ENCODE measurements at places on chromosomes 6 and 20. TPM values are rescaled to one million over a fixed set of nuclear protein-coding genes. Genes with fewer than 3 reads are reported as not detected.

GRCh38 chr6:151679941-151680340, 127.5 kb upstream of the ESR1 start:
- DNase-seq, result no peak

GRCh38 chr6:119183457-119183856, 105.0 kb upstream of the FAM184A start:
- no peak for DNase-seq

DNA sequence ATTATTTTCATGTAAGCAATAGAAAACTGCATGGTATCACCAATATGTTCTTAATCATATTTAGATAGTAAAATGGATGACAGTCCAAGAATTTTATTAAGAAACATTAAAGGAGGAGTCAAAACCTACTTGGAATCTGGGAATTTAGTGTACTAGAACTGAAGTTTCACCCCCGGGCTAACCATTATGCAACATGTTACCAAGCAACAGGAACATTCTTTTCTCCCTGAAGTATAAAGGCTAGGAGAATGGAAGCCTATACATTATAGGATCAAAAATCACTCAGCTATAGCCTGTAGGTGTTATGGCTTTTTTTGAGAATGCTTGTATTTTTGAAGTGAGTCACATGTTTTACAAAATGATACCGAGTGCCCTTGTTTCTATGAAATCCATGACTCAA, 538.3 kb downstream of the GRIK2 start:
- DNase-seq, result no peak

DNA sequence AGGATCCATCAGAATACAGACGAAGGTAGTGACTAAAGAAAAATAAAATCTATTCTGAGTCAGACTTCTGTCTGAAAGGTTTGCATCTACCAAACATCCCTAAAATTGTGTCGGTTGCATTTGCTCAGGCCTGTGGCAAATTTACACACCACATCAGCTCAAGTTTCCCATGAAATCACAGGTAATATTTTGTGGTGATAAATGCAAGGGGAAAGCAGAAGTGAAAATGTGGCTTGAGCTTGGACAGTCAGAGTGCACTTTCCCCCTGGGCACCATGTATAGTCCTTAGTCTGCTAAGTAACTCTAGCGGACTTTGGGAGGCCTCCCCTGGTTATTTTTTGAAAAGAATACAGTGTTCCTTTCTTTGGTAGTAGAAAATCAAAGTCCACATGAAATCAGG, 159.1 kb downstream of the PKHD1 start:
- DNase-seq, result no peak

Gene TLDC2
- total RNA-seq, result 0.31 TPM

GRCh38 chr6:42434237-42434636, 17.5 kb downstream of the TRERF1 start:
- DNase-seq, result no peak

Gene ATP6V1G2
- total RNA-seq, result 54.0 TPM

Gene DEFB124
- total RNA-seq, result not detected

Gene DLK2
- total RNA-seq, result 7.3 TPM

DNA sequence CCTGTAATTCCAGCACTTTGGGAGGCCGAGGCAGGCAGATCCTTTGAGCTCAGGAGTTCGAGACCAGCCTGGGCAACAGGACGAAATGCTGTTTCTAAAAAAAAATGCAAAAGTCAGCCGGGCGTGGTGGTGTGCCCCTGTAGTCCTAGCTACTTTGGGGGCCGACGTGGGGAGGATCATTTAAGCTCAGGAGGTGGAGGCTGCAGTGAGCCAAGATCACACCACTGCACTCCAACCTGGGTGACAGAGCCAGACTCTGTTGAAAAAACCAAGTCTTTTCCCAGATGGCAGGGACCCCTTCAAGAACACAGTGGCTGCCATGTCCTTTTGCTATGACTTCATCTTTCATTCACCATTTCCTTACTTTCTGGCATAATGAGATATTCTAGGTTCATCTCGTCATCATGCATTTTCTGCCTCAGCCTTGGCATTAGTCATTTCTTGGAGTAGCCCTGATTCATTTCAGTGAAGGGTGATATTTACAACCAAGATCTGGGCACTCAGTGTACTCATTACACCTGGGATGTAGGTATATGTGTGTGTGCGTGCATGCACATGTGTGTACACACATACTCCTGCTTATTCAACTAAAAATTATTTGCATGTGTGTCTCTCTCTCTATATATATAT, 61.4 kb upstream of the TOX2 start:
- no peak for DNase-seq

Gene MAFB
- total RNA-seq, result 11.1 TPM

- no peak for DNase-seq
Observed at GRCh38 chr6:13253272-13253671, 75.1 kb downstream of the TBC1D7 start.
